A549 treated with ZK216348 at 1 μM for 4 hours (cell line): ENCODE measurements at places on chromosomes 4 and X. TPM values are rescaled to one million over a fixed set of nuclear protein-coding genes. Genes with fewer than 3 reads are reported as not detected.

Gene POLN
- 0.46 to 1.2 TPM (median 0.88 TPM) in 5 replicates for total RNA-seq

Gene ZMAT1
- 0.05 to 0.07 TPM (median 0.05 TPM) in 3 of 5 replicates, not detected in the others for total RNA-seq

Gene FAM149A
- 0.98 to 1.6 TPM (median 1.2 TPM) in 5 replicates for total RNA-seq

Gene TMSB15A
- total RNA-seq: 0.61 to 0.85 TPM (median 0.62 TPM) in 3 of 5 replicates, not detected in the others
